ENCODE measurements at places on chromosomes 6 and 20.

DNA sequence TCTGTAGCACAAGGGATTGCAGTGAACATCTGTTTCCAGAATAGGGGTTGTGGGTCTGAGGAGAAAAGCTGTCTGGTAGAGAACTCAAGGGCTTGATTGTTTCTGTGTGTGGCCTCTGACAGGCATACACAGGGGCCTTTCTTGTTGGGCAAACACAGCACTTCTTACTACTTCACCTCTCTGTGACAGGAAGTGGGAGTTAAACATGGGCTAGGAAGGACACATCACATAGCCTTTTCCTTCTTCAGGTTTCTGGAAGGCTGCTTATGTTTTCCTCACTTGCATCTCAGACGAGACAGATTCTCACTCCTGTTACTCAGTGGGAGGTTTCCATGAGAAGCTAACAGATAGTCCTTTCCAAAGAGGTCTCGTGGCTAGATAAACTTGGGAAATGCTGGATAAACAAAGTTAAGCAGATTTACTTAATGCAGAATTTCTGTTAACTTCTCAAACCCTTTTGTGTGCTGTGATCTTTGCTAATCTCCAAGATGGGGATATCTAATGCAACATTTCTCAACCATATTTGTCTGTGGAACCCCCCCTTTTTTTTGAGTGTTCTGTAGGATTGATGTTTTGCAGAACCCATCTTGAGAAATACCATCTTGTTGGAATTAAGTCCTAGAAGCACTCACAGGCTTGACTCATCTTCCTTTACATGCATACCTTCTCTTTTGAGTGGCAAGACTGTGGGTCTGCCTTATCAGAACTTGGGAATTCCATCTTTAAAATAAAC is 41.9 kb upstream of the RNF8 start:
- no peak for DNase-seq

GRCh38 chr6:142906945-142907470 is 38.0 kb downstream of the HIVEP2 start:
- DNase-seq, result no peak

- DNase-seq, result no peak
Observed at GRCh38 chr6:65896140-65896539, 189.1 kb upstream of the EYS start.

DNA sequence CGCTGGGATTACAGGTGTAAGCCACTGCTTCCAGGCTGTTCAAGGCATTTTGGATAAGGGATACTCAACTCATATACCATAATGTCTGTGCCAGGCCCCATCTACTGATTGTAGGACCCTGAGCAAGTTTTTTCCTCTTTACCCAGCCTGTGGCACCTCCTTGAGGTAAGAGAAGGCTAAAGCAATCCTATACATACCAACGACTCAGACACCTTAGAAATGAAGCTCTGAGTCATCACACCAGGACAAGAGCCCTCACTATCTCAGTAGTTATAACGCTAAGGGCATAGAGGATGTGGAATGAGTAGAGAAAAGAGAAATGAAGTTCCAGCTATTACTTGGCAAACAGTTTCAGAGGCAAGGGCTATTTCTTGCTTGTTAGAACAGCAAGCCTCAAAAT is 16.9 kb downstream of the NDRG3 start:
- DNase-seq, result no peak

GRCh38 chr6:150735341-150735851 is 130.1 kb upstream of the MTHFD1L start:
- DNase-seq, result no peak

GRCh38 chr6:28979679-28980078 is 25.4 kb downstream of the ZNF311 start:
- no peak for DNase-seq

DNA sequence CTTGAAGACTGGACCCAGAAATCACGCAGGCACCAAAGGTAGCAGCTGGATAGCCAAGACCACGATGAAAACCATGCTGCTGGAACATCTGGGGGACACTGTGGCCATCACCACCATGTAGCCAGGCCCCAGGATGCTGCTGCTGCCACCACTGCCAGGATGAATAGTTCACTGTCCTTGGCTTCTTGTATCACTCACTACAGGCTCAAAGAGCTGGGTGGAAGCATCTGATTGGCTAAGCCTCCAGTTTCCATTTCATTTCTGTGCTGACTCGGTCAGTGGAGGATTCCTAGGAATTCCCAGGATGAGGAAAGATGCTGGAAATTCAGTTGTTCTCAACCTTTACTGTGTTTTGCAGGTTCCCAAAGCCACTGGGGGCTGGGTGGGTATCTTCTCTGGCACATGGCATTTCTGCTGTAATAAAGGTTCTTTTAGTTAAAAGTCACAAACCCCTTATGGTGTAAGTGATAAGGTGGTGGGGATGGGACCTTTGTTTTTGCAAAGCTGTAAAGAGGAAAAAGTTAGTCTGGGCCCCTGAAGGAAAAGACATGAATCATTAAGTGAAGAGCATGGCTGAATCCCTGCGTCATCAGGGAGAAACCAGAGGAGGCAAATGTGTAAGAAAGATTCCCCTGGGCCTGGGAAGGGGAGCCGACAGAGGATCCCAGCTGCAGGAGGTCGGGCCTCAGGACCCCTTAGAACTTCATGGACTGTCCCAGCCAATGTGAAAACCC is 75.6 kb upstream of the RNF24 start:
- DNase-seq, result no peak

GRCh38 chr20:41068806-41069205 is 40.2 kb downstream of the TOP1 start:
- no peak for DNase-seq

- no peak for DNase-seq
Observed at GRCh38 chr20:41011551-41012067, 17.0 kb upstream of the TOP1 start.

GRCh38 chr6:4844108-4844507 is 67.9 kb downstream of the CDYL start:
- DNase-seq, result no peak

DNA sequence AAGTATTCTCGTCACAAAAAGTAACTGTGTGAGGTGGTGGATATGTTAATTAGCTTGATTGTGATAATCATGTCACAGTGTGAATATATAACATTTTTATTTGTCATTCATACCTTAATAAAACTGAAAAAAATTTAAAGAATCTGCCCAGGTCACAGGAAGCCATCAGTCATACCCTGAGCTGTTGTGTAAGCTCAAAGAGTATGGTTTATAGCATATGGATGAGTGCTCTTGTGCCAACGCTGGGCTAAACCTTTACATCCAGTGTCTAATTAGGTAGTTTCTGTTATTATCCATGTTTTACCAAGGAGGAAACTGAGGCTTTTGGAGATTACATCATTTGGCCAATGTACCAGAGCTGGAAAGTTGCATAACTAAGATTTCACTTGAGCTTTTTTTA is 11.4 kb downstream of the PKIG start:
- DNase-seq, result no peak

DNA sequence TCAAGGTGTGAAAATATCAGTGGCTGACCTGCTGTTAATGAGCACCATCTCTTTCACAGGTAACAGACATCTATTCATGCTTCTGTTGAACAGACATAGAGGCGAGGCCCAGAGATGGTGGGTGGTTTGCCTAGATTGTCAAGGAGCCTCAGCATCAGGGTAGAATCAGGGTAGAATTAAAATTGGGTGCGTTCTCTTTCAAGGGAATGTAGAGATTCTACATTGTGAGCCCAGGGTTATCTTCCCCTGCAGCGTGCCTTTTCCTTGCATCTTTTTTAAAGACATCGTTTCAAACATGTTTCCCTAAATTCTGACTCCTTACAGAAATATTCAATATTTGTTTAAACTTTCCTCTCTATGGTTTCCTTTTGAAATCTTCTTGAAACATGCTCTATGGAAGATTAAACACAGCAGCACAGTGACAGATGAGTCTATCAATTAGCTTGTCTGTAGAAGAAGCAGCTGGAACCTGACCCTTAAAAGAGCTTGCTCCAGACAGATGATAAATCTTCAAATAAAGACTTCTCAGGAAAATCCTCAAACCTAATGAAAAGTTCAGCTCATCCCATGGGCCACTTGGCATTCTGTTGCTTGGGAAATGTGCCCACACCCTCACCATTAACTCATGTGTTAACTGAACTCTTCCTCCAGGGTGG is 119.8 kb downstream of the IPCEF1 start:
- no peak for DNase-seq

GRCh38 chr20:20938599-20938998 is 167.6 kb downstream of the LINC00237 start:
- DNase-seq, result no peak

DNA sequence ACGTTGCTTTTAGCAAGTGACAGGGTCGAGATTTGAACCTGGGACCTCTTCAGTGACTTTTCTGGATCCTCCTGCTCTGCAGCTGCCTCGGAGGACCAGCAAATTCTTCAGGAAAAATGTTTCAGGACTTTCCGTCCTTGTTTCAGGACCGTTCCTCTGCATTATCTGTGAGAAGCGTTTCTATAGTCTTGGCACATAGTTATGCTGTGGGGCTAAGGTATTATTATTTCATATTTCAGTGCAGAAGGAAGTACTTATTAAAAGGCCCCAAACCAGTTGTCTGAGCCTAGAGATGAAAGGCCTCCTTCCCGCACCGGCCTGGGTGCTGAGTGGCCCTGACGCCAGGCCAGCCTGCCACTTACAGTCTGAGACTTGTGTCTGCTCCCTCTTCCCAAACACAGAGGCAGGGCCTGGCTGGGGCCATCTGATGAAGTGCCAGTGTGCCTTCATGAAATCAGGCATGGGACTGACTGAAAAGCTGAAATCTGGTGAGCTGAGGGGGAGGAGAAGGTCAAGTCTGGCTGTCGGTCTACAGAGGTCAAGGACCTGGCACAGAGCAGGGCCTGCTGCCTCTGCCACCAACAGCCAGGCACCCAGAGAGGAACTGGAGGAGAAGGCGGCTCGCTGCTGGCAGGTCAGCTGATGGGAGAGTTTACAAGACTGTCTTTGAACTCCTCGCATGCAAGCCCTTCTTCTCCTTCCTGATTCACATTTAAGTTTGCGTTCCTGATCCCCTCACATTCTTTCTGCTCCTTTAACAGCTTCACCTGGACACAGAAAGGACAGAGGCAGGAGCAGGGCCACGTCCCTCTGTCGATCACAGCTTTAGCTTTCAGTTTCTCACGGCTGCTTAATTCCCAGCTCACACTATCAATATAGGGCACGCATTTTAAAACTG is 8.9 kb upstream of the QKI start:
- DNase-seq, result no peak

DNA sequence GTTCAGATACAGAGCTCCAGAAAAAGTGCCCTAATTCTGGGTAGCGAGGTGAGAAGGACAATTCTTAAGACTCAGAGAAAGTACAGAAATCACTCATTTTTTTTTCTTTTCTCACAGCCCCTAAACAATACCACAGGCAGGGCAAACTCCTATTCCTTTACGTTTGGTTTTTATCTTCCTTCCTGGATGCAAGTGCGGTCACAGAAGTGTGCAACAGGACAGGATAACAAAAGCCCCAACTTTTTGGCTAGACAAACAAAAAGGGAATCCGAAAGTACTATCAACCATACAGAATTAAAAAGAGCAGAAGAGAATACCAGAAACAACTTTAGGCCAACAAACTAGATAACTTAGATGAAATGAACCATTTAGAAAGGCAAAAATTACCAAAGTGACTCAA is 18.4 kb upstream of the BEND6 start:
- no peak for DNase-seq

Measured in activated effector memory CD4-positive, alpha-beta T cell treated with Interleukin-2 at 50 U/mL for 16 hours (primary cell).